ENCODE measurements at places on chromosomes 4 and X.

DNA sequence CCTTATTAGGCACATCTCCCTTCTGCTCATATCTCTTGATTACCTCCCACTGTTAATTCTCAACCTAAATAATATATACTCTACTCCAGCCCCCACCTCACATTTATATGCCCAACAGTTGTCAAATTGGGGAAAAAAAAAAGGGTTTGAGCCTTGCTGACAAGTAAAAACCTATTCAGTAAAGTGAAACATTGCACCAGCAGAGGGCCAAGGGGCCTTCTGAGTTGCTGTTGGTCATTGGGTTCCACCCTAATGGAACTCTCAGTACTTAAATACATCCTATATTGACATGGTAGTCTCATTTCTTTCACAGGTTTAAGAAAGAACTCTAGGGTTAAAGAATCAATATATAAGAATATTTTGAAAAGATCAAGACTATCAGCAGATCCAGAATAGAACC, 362.2 kb downstream of the SMARCA1 start:
- no peak for DNase-seq
- H3K27ac ChIP-seq, result no peak overlapping the region
- H3K4me1 ChIP-seq, result peaks cover 3% of the 10 kb centered on the region

GRCh38 chrX:39652336-39652735, 445.4 kb downstream of the BCOR start:
- peak; percentile 40 for DNase-seq
- H3K36me3 ChIP-seq, result no peaks in the 10 kb centered on the region
- H3K4me3 ChIP-seq, result no peak overlapping the region
- no peaks in the 10 kb centered on the region for H3K4me1 ChIP-seq
- H3K27ac ChIP-seq, result no peak overlapping the region

DNA sequence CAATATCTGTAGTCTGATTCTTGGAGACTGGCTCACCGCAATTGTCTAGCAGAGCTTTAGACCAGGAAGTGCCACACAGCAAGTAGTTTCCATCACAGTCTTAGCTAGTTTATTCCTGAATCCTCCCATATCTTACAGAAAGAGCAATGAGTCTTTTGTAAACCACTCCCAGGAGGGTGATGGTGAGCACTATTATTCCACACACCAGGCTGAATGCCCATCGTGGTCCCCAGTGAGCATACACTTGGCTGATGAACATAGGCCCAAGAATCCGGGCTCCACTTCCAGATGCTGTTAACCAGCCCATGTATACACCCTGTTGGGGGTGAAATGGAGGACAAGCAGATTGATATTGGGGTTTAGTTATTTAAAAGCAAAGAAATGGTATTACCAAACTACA, 39.8 kb downstream of the PLK4 start:
- H3K4me1 ChIP-seq, result no peaks in the 10 kb centered on the region
- H3K4me3 ChIP-seq, result no peak overlapping the region
- peaks cover 23% of the 10 kb centered on the region for H3K36me3 ChIP-seq
- H3K27ac ChIP-seq, result no peak overlapping the region
- DNase-seq, result no peak

GRCh38 chr4:20422398-20422797, 170.7 kb downstream of the SLIT2 start:
- peak; percentile 66 for DNase-seq
- no peak overlapping the region for H3K27ac ChIP-seq
- no peak overlapping the region for H3K4me3 ChIP-seq
- no peaks in the 10 kb centered on the region for H3K36me3 ChIP-seq
- H3K4me1 ChIP-seq, result peaks cover 6% of the 10 kb centered on the region

DNA sequence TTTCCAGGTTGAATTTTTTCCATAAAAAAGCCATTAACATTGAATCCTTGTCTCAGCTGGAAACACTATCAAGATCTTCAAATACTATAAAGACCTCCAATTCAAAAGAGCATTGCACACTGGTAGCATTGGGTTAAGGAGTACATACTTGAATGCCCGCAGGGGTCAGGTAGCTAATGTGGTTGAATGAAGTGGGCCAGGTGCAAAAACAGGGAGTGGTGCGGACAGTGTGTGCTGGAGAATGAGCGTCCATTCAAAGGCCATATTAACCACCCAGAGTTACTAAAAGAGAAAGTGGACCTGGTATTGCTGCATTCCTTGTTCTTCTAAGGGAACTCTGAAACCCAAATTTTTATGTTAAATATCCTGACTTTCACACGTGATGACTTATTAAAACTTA, 91.6 kb downstream of the NYX start:
- peaks cover 22% of the 10 kb centered on the region for H3K27me3 ChIP-seq
- no peak overlapping the region for H3K4me3 ChIP-seq
- no peak for DNase-seq
- H3K36me3 ChIP-seq, result no peaks in the 10 kb centered on the region
- no peak overlapping the region for H3K27ac ChIP-seq

GRCh38 chr4:88613417-88613875, 21.2 kb downstream of the HERC3 start:
- H3K4me3 ChIP-seq, result no peak overlapping the region
- H3K36me3 ChIP-seq, result peaks cover 23% of the 10 kb centered on the region
- peak overlapping the region; percentile 59 for H3K27ac ChIP-seq
